ENCODE measurements at places on chromosomes 7 and 10.
A peak's percentile ranks its signal among the peaks of the same experiment; 100 is the strongest.

GRCh38 chr10:125158601-125159485 lies 1.5 kb downstream of the CTBP2 start:
- no peak for DNase-seq

GRCh38 chr7:92832534-92833023 lies 3.8 kb downstream of the CDK6 start:
- DNase-seq = no peak

DNA sequence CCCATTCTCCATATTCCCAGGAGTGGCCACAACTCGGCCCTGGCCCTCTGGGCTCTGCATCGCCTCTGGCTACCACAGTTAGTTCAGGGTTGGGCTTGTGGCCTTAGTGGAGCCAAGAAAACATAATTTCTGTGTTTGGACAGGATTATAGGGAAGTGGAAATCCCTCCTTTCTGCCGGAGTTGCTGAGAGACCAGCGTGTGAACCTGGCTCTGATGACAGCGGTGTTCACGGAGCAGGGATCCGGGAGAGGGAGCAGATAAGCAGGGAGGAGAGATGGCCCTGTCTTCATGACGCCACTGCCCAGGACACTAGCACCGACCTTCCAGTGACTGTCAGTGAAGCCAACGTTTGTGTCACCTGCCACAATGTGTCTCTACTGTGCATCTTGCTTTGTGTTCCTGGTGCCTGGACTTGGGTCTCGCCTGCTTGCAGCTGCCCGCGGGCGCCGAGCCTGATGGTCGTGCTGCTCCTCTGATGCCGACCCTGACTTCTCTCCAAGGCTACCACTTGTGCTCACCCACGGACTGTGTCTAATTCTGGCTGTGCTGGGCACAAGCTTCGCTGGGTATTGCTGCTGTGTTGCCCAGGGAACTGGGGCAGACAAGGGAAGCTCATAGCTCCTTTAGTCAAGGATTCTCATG lies 67.0 kb upstream of the VIPR2 start:
- no peak for DNase-seq

GRCh38 chr7:143516981-143517380 lies 39.3 kb downstream of the TAS2R41 start:
- no peak for DNase-seq

DNA sequence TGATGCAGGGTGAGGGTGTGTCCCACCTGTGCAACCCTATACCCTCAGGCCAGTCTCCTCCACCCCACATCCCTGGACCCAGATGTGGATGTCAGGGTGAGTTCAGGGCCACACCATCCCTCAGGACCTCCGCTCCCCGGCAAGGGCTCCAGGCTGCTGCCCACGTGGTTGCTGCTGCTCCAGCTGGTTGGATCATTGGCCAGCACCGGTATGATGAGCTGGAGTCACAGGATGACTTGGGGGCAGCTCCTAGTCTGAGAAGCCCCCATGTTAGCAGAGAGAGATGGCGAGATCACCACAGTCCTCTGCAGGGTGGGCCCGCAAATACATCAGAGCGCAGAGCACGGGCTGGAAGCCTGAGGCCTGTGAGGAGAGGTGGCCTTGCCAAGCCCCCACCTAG lies 103.3 kb upstream of the GDF10 start:
- DNase-seq = no peak

GRCh38 chr10:123863183-123863575 lies 28.4 kb downstream of the CPXM2 start:
- no peak for DNase-seq

GRCh38 chr10:30048768-30049517 lies 10.4 kb downstream of the JCAD start:
- no peak for DNase-seq

DNA sequence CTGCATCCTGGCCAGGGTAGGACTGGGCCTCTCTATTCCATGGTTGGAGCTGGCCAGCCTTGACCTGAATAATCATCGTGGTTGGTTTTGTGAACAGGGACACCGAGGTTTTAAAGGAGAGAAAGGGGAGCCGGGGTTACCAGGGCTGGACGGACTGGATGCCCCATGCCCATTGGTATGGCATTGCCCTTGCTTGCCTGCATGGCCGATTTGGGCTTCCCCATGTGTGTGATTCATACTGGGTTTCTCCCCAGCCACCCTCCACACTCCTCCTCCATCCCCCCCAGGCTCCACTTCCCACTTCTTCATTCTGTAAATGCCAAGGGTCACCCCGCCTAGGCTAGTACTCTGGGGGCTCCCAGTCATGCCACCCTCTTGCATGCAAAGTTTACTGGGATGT lies 98.8 kb upstream of the MACROH2A2 start:
- no peak for DNase-seq

DNA sequence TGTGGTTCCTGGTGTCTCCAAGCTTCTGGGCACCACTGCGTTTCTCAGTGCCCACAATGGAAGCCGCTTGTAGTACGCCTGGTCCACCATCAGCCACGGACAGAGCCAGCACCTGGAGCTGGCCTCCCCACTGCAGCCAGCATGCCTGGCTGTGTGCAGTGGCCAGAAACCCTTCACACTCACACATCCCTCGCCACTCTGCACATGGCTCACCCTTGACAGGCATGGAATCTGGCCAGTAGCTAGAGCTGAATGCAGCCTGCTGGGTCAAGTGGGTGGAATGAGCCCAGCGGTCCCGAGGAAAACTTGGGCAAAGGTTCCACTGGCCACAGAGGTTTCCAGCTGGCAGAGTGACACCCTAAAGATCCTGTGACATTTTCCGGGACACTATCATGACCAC lies 146.0 kb upstream of the ADO start:
- DNase-seq = no peak

DNA sequence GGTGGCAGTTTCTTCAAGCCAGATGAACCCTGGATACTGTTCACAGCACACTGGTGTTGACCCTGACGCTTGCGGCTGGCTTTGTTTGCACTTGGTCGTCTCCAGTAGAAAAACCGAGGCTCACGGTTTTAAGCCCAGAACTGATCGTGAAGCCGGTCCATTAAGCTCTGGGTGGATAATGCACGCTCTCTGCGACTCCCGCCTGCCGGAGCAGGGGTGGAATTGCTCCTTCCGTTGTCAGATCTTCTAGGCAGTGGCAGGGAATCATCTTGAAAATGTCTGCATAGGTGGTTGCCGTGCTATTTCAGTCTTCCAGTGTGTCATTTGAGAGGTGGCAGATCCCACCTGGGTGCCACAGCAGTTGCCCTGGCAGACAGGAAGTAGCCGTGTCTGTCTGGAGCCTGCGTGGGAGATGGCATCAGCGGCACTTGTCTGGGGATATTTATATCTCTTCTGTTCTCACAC lies 35.9 kb upstream of the AP5Z1 start:
- no peak for DNase-seq

GRCh38 chr7:16698200-16698905 lies 52.4 kb downstream of the BZW2 start:
- no peak for DNase-seq

GRCh38 chr10:34985823-34986222 lies 104.3 kb downstream of the CUL2 start:
- no peak for DNase-seq

DNA sequence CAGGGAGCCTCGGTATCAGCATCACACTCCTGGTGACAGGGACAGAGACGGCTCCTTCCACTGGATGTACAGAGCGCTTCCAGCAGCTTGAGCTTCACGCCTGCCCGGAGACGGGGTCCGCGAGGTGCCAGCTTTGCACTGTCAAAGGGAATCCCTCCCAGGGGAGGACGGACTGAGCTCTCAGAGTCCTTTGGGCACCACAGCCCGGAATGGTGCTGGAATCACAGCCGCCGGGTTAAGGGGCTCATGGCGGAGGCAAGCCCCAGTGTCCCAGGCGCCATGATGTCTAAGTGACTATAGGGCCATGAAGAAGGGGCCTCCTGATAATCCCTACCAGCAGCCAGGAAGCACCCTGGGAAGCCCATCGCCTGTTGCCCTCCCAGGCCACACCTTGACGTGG lies 41.4 kb downstream of the PTPRN2 start:
- no peak for DNase-seq

DNA sequence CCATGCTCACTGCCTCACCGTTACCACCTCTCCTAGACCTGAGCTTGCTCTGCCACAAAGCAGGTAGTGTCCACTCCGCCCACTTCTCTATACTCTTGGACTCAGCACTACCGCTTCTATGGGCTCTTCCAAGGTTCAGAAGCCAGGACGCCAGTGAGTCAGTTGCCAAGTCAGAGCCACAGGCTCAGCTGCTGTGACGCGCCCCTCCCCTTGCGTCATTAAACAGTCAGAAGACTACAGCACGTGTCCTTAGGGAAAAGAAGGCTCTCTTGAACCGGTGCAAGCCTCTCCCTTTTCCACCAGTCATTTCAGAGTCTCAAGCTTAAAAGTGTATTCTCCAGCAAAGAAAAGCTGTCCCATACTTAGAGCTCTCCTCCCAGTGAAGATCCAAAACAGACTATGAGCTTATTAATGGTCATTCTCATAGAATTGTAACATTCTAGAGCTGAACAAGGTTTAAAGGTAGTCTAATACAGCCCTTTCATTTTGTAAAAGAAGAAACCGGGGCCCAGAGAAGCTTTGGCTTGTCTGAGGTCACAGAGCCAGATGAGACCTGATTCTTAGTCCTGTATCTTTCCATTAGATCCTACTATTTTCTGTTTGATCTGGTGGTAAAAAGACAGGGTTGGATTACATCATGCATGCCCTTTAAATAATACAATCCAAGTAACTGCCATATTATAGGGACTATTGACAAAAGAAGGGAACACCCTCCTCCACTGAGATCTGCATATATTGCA lies 40.9 kb upstream of the MET start:
- DNase-seq = peak; percentile 45

GRCh38 chr10:117477211-117477947 lies 65.2 kb upstream of the EMX2 start:
- DNase-seq = no peak

DNA sequence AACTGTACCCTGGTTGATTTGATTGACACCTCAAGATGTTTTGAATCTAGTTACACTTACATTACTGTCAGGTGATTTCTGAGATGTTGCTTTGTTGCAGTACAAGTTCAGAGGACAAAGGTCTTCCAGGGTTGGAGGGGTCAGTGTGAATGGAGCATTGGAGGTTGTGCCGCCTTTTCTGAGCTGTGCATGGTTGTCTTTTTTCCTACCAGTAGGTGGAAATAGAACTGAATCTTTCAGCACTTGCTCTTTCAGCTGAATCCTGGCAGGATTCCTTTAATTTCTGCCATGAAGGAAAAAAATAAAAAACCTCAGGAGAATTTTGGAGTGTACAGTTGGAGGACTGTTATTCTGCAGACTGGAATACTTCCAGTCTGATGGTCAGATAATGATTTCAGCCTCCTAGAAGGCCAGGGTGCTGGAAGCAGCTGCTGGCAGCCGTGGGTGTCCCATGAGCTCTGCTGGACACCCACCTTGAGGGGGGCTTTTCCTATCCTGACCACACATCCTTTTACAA lies 82.7 kb downstream of the PLCE1 start:
- DNase-seq = peak; percentile 31

Measured in left renal cortex interstitium (tissue), 4 donors.